Posterior cingulate gyrus (tissue), 11 donors: ENCODE measurements at places on chromosomes 11 and 22.

DNA sequence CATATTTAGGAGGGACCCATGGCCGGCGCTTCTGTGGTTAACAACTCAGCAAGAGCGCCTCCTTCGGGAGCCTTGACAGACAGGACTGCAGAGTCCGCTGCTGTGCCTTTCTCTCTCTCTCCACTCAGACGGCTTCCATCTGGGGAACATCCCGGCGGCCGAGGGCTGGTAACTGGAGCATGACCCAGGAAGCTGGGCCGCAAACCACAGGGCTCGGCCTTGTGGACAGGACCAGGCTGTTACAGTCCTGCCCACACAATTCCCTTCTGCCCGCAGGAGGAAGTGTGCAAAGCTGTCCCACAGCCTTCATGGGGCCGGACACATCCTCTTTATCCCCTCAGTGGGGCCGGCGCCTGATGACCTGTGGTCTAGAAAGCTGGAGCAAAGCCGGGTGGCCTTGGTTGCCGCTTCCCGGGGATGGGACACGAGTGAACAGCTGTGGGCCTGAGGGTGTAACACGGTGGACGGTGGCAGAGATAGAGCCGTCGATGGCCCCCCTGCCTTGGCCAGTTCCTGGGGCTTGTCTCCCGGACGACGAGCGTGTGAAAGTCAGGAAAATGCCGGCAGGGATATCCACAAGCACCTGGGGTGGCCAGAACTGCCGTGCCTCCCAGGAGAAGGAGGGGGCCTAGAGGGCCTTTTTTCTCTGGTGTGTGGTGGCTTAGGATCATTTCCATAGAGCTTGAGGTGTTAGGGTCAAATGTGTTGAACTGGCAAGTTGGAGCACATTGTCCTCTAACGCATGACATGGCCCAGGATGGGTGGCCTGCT is 50.1 kb downstream of the FBLN1 start:
- peak; percentile 74 for DNase-seq

DNA sequence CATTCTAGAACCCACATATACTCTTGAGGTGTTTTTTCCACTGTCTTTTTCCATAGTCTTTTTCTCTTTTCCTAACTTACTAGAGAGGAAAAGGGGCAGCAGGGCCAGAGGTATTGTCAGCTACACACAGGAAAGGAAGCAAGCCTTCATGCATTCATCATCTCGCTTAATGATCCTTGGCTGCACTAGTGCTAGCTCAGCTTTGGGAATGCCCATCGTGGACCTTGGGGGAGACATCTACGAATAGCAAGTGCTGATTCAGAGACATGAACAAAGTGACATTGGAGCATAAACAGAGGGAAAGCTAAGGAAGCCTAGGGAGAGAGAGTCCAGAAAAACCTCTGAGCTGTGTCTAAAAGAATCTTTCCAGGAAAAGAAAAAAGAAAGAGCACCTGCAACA is 466.3 kb upstream of the ARHGAP42 start:
- no peak for DNase-seq

DNA sequence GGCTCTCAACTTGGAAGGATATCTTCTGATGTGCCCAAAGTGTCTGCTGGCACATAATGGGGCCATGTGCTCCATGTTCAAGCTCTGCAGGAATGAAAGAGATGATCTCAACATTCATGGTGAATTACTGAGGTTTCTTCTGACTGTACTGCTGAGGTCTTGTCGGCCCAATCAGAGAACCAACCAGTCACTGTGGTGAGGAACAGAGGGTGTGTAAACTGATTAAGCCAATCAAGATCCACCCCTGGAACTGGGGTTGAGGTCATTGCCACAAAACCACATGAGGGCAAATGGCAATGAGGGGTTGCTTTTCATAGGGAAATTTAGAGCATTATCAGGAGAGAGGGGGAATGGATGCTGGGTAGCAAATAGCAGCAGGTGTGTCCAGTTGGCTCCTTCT is 152.3 kb upstream of the RAG2 start:
- no peak for DNase-seq

GRCh38 chr11:45037434-45038005 is 86.8 kb upstream of the TP53I11 start:
- no peak for DNase-seq

DNA sequence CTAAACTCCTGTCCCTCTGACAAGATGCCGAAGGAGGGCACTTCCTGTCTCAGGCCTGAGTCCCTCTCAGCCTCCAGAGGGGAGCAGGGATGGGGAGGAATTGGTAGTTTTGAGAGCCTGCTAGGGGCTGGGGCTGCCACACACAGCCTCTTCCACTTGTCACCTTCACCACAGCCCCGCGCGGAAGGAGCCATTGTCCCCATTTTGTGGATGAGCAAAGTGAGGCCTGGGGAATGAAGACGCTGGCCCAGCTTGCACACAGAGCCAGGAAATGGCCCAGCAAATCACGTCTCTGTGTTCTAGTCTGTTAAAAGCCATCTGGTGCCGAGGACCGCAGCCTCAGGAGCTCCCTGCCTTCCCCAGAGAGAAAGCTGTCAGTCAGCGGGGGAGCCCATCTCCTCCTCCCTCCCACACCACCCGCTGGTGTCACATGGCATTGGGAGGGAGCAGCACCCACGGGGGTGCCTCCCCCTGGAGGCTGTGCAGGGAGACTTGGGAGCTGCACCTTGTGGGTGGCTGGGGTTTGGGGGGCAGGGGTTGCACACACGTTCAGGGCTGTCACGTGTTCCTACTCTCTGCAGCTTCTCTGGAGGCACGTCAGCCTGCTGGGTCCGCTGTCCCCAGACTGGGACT is 34.6 kb downstream of the RASD2 start:
- DNase-seq: no peak

DNA sequence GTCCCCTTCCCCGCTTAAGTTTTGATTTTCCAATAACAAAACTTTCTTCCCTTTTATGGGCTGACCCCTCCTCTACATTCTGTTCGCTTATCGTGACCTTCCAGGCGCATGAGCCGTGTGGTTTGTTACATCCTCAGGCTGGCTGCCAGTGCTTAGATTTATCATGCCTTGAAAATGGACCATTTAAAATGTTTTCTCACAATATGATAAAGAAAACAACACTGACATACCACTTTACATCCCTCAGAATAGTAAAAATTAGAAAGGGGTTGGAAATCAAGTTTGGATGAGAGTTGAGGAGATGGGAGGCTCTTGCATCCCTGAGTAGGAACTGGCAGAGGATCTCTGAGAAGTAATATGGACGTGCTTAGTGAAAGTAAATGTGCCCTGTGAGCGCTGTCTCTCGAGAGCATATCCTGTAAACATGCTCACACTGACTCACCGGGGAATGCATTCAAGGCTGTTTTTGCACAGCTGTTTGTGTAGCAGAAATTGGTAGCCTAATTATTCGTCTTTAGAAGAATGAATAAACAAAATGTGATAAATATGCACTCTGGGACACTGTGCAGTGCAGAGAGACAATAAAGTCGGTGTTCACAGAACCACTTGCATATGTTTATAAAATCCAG is 17.1 kb upstream of the TOLLIP start:
- DNase-seq: no peak

GRCh38 chr11:122714484-122714883 is 59.0 kb downstream of the UBASH3B start:
- no peak for DNase-seq

DNA sequence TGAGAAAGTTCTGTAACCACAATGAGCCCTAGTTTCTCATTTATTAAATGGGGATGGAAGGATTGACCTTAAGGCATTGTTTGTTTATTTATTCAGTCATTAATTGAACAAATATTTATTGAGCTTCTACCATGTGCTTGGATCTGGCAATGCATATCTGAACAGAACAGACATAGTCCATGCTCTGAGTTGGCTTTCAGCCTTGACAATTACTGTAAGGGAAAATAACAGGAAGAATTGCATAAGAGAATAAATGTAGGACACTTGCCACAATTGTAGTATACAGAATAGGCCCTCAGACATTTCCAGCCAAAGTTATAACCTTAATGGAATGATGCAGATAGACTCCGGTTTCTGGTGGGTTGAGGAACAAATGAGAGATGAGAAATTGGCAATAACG is 160.5 kb upstream of the TTC12 start:
- DNase-seq: no peak

DNA sequence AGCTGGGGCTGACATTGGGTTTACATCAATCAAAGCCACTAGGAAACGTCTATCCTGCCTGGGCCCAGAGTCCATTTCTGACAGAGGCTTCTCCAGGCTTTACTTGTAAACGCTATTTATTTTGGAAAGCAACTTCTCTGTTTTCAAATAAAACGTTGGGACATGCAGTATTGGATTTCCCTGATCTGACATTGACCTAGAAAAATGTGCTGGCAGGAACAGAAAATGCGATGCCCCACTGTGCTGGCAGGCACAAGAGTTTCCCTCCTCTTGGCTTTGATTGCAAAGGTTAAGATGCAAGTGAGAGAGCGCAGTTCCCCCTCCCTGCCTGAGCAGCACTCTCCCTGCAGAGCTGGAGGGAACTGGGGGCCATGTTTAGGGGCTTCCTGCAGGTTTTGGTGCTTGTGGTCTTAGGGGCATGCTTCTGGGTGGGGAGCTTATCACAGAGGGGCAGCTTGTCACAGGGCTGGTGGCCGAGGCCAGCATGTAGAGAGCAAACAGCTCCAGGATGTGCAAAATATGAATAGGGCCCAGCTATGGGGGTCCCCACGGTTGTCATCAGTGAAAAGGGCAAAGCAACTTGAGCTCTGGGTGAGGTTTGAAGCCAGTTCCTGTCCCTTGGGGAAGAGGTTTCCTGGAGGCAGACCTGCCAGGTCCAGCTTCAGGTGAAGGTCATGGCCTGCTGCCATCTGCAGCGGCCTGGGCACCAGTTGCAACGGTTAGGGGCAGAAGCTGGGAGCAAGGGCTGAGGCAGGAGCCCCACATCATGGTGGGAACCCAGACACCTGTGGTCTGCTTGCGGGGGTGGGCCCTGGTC is 42.3 kb upstream of the DKK3 start:
- DNase-seq: no peak

DNA sequence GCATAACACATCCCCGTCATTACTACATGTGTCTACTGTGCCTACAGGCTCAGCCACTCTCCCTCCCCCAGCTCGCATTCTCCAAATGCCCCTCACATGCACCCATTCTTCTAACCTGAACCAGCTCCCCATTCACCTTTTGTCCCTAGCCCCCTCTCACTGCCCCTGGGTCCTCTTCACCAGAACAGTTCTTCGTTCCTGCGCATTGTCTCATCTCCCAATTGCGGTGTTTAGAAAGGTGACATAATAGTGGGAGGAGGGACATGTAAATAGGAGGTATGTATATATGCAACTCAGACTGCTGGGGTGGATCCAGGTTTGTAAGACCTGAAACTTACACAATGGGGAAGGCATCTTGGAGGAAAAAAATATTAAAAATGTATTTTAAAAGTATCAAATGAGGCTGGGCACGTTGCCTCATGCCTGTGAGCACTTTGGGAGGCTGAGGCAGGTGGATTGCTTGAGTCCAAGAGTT is 4.7 kb upstream of the VSIG2 start:
- DNase-seq: no peak

- peak; percentile 76 for DNase-seq
Observed at GRCh38 chr11:114036147-114036811, 23.2 kb upstream of the ZBTB16 start.

- DNase-seq: peak; percentile 34
Observed at GRCh38 chr22:28442711-28443525, 236.7 kb downstream of the TTC28 start.

- peak; percentile 80 for DNase-seq
Observed at GRCh38 chr22:23178512-23179254, 1.6 kb upstream of the BCR start.

DNA sequence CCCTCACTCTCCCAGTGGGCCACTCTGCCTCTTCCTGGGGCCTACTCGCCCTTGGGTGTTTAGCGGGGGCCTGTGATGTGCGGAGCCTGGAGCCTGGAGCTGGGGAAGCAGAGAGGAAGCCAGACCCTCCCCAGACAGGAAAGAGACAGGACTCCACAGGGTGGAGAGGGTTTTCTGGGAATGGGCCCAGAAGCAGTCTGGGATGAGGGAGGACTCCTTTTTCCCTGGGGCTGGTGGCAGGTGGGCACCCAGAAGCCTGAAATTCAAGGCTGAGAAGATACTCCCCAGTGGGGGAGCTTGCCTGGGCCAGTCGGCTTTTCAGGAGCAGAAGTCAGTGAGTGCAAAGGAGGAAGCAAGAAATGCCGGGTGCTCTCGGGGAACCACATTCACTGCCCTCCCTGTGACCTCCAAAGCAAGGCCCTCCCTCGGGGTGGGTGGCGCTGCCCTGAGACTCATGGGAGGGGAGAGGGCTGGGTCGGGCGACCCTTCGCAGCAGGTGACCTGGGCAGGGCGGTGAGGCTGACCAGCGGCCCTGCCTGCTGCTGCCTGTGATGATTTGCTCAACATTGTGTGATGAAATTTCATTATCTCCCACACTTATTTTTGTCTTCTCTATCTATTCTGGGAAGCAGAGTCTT is 1377.4 kb downstream of the BRD1 start:
- DNase-seq: no peak

GRCh38 chr22:37019309-37020191 is at the start of the genes MPST and TST:
Gene MPST, plus strand, starts transcription at chr22:37019742. Its CDS starts 95 bp downstream, at chr22:37019837.
Gene TST, minus strand, starts transcription at chr22:37019447. Its CDS starts 715 bp downstream, at chr22:37018732.
- DNase-seq: peak; percentile 94

GRCh38 chr11:82462608-82463242 is 270.9 kb downstream of the FAM181B start:
- DNase-seq: no peak

DNA sequence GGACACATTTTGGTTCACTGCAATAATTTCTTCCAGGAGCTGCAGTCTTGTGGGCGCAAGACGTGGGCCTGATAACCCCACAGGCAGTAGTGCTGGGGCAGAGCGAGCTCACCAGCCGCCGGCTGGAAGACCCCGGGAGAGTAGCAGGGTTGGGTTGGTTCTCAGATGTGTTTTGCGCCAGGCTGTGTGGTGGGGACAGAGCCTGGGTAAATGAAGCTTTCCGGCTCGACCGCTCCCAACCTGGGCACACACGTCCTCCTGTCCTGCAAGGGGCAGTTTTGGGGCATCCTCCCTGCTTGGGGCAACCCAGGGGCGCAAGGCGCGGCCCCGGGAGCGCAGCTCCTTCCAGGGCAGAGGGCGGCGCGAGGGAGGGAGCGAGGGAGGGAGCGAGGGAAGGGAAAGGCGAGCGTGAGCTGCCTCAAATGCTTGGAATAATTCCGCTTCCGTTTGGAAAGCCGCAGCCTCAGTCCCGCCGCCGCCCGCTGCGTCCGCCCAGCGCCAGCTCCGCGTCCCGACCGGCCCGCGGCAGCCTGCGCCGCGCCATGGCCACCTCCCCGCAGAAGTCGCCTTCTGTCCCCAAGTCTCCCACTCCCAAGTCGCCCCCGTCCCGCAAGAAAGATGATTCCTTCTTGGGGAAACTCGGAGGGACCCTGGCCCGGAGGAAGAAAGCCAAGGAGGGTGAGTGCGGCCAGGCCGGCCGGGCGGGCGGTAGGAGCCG is at the start of gene PARVA:
PARVA (plus strand) TSS at position 466 of the 718 bp plus-strand sequence; CDS start at position 543, 77 bp downstream.
- DNase-seq: peak; percentile 42

GRCh38 chr11:1479678-1480118 is 6.9 kb downstream of the MOB2 start:
- peak; percentile 55 for DNase-seq

DNA sequence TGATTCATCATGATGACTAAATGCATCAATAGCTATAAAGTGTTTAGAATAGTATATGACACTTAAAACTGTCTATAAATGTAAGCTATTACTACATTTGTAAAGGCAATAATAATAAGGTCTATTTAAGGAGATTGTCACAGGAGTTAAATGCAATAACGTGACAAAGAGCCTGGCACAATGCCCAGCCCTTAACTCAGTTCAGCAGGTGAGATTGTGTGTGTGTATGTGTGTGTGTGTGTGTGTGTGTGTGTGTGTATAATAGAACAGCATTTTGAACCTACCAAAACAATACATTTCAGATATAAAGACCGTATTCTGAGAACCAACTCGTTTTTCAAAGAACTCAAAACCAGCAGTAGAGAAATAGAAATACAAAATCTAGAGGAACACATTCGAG is 177.5 kb downstream of the MYO18B start:
- no peak for DNase-seq

- no peak for DNase-seq
Observed at GRCh38 chr11:91244912-91245311, 979.7 kb upstream of the FAT3 start.
